Airway epithelial cell (primary cell): ENCODE measurements at places on chromosomes 2 and 18. TPM values are rescaled to one million over a fixed set of nuclear protein-coding genes. Genes with fewer than 3 reads are reported as not detected.

KCNG2 gene
- total RNA-seq = 0.21 TPM in 1 of 2 replicates, not detected in the other

FBXO41 gene
- 3.6 and 4.7 TPM in 2 replicates for total RNA-seq

APLF gene
- 1.6 and 2.3 TPM in 2 replicates for total RNA-seq

CHRNG gene
- total RNA-seq = not detected in 2 replicates

MROH2A gene
- not detected in 2 replicates for total RNA-seq

TMEM163 gene
- not detected in 2 replicates for total RNA-seq

RFX8 gene
- total RNA-seq = 0.09 and 0.85 TPM in 2 replicates

FTCDNL1 gene
- 0.09 TPM in 1 of 2 replicates, not detected in the other for total RNA-seq

STPG4 gene
- not detected in 2 replicates for total RNA-seq

TWIST2 gene
- 10.0 and 14.7 TPM in 2 replicates for total RNA-seq

UGT1A9 gene
- not detected in 2 replicates for total RNA-seq

ICOS gene
- not detected in 2 replicates for total RNA-seq

CCDC142 gene
- 5.5 and 9.3 TPM in 2 replicates for total RNA-seq

RAPGEF4 gene
- total RNA-seq = 1.4 and 1.7 TPM in 2 replicates

CYP26B1 gene
- total RNA-seq = 2.1 and 3.7 TPM in 2 replicates

CD8A gene
- total RNA-seq = not detected in 2 replicates

SULT1C4 gene
- total RNA-seq = not detected in 2 replicates

DIPK1C gene
- not detected in 2 replicates for total RNA-seq

TUBB8B gene
- total RNA-seq = not detected in 2 replicates

REG3A gene
- not detected in 2 replicates for total RNA-seq

SEPTIN2 gene
- 207 and 226 TPM in 2 replicates for total RNA-seq

NYAP2 gene
- not detected in 2 replicates for total RNA-seq

CDK5R2 gene
- not detected in 2 replicates for total RNA-seq

IL1RL1 gene
- total RNA-seq = 0.56 and 1.1 TPM in 2 replicates

CCDC121 gene
- total RNA-seq = 0.21 and 0.74 TPM in 2 replicates

RGPD3 gene
- total RNA-seq = 0.09 and 0.14 TPM in 2 replicates

CYTIP gene
- not detected in 2 replicates for total RNA-seq

CD28 gene
- not detected in 2 replicates for total RNA-seq

ACADL gene
- 0.28 TPM in 1 of 2 replicates, not detected in the other for total RNA-seq

GAREM2 gene
- total RNA-seq = 0.05 and 0.42 TPM in 2 replicates

CD8B2 gene
- not detected in 2 replicates for total RNA-seq

FBXO36 gene
- total RNA-seq = 3.3 and 4.0 TPM in 2 replicates

UGT1A4 gene
- 0.33 TPM in 1 of 2 replicates, not detected in the other for total RNA-seq
